ENCODE measurements at places on chromosomes 7 and 10.

- DNase-seq = no peak
Observed at GRCh38 chr7:16315280-16315679, 106.1 kb downstream of the CRPPA start.

DNA sequence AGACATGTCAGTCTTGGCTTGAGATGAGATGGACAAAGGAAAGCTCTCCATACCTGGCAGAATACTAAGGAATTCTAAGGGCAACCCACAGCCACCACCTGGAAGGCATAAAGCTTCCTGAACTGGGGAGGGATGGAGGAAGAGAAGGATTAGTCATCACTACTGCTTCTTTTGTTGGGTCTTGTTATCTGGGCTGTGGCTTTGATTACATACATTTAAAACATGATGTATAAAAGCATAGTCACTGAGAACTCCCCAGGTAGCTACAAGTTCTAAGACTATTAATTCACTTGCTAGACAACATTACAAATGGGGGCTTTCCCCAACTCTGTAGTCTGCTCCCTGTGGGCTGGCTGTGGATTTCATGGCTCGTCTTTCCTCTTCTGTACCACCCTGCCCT, 58.2 kb downstream of the RBM33 start:
- no peak for DNase-seq

DNA sequence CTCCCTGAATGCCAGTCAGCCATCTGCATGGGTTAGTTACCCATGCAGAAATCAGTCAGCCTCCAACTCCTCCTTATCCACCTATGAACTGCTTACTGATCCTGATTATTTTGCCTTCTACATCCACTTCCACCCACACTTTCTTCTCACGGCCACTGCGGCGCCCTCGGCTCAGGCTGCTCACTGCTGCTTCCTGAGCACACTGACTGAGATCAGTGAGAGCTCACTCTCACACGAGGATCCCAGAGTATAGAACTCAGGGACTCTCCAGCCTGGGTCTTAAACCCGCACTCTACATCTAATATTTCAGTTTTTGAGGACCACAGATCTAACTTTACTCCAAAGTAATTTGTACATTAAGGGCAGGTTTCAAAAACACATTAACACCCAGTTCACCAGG, 64.4 kb downstream of the GRB10 start:
- no peak for DNase-seq

GRCh38 chr10:118002581-118002980, 44.2 kb downstream of the RAB11FIP2 start:
- DNase-seq = no peak

- peak; percentile 49 for DNase-seq
Observed at GRCh38 chr7:66542528-66543269, 86.0 kb upstream of the KCTD7 start.

DNA sequence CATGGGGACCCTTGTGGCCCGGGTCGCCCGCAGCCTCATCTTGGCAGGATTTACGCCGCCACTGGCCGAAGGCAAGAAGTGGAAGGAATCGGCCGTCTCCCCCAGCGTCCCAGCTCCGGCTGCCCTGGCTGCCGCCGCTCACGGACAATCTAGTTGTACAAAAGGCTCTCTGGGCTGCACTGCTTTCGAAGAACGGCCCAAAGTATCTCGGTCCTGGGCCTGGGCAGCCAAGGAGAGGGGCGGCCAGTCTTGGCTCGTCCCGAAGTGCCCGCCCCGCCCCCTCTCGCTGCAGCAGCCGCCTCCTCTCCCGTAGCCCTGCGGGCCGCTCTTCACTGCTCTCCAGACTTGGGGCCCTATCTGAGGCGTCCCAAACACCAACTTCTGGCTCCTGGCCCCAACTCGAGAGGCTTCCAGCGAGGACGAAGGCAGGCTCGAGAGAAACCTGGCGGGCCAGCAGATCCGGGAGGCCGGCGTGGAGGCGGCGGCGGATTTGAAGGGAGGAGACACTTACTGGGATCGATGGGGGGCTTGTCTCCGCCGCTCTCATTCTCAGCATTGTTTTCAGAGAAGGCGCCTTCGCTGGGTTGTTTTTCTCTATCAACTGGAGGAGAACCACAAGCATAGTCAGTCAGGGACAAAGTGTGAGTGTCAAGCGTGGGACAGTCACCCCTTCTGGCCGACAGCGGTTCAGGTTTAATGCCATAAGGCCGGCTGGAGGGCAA, 809 bp downstream of the HOXA9 start:
- no peak for DNase-seq

DNA sequence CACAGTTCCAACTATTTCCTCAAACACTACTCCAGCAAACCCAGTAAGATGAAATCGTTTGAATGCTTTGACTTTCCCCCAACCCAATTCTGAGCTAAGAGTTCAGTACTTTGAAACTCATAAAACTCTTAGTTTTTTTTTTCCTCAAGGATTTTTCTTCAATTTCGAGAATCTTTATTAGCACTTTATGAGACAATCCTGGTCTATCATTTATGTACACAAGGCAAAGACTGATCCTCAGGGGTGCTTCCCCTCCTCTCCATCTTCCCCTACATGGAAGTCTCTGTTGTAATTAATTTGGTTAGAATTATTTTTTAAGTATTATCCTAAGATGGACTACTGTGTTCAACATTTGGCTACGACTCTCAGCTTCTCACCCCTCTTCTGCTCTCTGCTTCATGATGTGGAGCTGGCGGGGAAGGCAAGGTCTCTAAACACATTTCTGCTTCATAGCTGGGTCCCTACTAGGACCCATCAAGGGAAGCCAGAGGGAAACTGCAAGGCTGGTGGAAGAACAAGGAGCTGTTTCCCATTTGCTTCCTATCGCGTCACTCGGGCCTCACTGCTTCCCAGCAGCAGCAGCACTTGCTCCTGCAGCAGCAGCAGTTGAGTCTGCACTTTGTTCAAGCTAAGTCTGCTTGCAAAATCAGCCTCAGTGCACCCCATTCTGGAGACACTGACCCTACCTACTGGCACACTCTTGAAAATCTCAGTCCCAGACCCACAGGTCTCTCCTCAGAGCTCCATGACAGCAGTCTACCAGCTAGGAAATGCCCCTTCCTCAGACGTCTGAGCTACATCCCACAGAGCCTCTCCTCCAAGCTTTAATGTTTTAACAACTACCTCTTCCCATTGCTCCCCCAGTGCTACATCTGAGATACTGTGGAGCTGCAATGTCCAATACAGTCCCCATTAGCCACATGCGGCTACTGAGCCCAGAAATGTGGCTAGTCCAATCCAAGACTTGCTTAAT, 90.0 kb downstream of the CHCHD3 start:
- peak; percentile 14 for DNase-seq

- no peak for DNase-seq
Observed at GRCh38 chr7:52009181-52009580, 692.6 kb upstream of the COBL start.

- DNase-seq = no peak
Observed at GRCh38 chr7:128815289-128815942, 14.8 kb upstream of the FLNC start.

- DNase-seq = no peak
Observed at GRCh38 chr10:91924212-91925021, 847 bp downstream of the BTAF1 start.

GRCh38 chr7:91288208-91288824, 24.1 kb downstream of the FZD1 start:
- no peak for DNase-seq

DNA sequence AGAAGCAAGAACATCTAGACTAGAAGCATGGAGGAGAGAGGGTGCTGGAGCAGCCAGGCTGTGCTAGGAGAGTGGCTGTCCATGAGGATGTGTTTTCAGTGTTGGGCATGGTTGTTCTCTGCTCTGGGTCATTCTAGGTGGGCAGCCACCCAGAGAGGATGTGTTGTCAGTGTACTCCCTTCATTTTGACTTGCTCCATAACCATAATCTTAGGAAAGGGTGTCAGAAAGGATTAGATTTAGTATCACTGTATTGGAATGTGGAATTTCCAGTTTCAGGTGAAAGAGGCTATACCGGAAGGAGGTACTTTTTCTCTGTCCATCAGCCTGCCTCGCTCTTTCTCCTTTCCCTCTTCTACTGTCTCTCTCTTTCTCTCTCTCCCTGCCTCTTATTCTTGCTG, 474.5 kb upstream of the PODXL start:
- no peak for DNase-seq

- DNase-seq = no peak
Observed at GRCh38 chr7:95011995-95012394, 104.6 kb downstream of the PPP1R9A start.

DNA sequence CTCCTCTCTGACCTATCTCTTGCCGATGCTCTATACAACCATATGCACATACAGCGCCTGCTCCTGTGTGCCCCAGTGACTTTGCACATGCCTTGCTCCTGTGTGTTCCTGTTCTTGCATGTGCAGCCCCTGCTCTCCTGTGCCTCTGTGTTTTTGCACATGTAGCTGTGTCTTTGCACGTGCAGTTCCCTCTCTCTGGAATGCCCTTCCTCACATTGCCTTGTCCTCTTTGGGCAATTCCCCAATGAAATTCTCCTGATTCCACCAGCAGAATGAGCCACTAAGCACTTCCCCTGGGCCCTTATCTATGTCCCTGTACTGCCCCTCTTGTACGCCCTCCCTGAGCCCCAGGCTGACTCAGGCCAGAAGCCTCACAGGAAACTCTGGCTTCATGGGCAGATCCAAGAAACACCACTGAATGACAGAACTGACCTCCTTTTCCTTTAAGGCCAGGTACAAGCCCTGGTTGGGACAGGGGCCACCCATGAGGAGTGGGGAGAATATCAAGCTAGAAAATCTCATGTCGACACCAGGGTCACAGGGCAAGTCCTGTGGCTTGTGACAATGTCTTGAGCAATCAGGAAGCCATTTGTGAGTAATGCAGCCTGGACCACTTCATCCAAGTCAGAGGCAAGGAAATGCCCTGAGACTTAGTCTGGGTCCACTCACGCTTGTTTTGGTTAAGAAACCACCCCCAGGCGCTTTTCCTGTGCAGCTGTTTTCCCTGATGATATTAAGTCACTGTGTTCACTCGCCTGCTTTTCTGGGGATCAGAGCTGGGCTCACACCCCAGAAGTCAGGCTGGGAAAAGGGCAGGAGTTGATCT, 1.9 kb upstream of the ARHGAP22 start:
- no peak for DNase-seq

DNA sequence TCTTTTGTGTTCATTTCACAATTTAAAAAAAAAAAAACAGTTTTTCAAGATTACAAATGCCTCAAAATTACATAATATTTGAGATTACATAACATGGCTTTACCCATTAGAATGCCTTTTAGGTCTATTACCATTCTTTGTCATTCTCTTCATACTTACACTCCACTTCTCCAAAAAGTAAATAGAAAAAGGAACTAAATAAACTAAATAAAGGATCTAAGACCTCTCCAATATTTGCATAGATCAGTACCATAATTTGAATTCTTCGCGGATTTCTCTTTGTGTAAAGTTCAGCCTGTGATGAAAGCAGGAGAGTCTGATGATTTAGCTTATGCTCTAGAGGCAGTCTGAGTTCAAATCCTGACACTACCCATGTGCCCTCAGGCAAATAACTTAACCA, 56.4 kb upstream of the C1GALT1 start:
- no peak for DNase-seq

DNA sequence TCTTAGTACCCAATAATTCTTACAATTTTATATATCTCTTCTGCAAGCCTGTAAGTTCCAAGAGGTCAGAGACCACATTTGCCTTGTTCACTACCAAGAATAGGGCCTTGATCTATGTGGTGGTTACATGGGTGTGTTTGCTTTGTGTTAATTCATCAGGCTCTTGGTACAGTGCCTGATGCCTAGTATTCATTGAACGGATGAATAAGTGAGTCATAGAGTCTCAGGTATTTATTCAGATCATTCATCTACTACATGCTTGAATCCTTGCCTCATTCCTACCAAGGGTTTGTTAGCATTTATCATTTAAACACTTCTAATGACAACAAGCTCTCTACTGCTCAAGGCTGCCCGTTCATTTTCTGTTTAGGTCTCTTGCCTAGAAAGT, 11.3 kb upstream of the SGPL1 start:
- DNase-seq = no peak

DNA sequence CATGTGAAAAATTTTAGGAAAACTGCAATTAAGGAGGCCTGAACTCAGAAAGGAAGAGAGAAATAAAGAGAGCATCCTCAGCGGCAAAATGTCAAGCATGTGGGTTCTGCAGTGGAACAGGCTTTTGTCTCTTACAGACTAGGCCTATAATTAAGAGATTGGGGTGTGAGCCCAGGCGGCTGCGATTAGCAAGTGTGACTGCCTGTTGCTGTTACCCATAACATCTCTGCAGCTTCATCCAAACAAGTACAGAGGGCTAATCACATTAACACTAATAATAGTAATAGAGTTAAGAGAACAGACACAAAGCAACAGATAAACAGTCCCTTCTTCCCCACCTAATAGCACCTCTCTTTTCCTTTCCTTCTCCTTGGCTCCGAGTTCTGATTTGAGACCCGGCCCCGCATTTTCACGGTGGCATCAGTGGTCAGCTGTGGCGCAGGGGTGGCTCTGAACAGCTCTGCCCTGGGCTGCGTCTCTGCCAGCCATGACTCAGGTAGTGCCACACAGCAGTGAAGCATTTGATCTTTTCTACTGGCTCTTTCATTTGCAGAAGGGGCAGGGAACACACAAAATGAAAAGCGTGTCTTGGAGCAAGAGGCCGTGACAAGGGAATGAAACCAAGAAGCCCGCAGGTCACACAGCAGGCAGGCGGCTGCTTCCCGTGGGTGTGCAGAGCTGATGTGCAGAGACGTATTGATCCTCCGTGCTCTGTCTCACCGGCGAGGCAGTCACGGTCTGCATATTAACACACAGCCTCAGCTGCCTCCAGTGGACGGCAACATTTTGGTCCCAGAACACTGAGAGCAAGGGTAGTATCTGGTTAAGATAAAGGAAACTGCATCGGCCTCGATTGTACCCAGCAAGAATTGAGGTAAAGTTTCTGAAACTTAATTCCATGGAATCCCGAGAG, 103.1 kb downstream of the KLF6 start:
- DNase-seq = no peak

DNA sequence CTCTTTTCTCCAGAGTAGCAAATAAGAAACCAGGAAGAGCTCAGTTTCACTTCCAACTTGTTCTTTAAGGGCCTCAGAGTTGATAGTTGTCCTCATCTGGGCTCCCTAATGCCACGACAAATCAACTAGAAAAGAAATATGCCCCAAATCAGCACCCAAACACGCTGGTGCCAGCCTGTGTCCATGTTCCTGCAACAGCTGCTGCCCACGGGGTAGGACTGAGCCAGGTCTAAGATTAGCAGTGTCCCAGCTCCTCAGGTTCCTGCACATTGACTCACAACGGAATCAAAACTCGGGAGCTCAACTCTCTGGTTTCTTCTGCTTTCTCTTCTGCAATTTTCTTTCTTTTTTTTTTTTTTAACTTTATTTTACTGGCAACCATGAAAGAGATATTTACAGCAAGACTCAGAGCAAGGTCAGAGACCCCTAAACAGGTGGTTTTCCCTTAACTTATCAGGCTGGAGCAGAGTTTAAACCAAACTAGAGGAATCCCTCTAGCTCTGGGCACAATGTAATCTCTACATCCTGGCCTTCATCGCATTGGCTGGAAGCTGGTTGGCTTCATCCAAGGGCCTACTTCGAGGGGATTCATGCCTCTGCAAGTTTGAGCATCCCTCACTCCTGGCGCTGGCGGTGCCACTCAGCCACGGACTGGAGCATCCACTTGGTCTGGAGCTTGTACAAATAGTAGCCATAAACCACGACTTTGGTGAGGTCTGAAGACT, 126.1 kb downstream of the PFKFB3 start:
- no peak for DNase-seq
